NCI-H1417 treated with DMSO at 0.1 percent for 48 hours (cell line): ENCODE measurements at places on chromosomes 2 and 18.
A peak's percentile ranks its signal among the peaks of the same experiment; 100 is the strongest.

DNA sequence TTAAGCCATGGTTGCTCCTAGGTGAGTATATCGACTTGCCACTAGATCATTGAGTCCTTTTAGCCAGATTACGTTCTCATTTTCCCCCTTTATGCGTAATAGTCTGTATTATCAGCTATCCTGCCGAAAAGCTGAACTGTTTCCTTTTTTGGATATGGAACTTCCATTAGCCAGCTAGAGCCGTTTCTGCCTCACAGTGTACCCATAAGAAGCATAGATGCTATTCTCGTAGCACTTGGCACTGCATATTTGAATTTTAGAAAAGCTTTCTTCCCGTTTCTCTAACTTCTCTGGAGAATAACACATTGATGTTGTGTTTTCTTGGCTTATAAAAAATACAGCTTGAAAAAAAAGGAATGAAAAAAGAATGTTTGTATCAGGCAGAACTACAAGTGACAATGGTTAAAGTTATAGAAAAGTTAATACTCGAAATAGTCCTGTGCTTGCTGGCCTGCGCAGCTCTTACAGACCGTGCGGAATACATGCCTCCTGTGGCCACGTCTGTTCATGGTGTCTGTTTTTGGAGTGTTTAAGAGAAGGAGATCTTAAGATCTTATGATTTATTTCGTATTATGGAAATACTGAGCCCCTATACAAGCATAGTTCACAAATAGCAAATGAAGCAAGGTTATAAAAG is 710 bp downstream of the DUSP19 start:
- DNase-seq: peak; percentile 44

GRCh38 chr2:110948027-110948674 is 172.6 kb upstream of the BCL2L11 start:
- no peak for DNase-seq

DNA sequence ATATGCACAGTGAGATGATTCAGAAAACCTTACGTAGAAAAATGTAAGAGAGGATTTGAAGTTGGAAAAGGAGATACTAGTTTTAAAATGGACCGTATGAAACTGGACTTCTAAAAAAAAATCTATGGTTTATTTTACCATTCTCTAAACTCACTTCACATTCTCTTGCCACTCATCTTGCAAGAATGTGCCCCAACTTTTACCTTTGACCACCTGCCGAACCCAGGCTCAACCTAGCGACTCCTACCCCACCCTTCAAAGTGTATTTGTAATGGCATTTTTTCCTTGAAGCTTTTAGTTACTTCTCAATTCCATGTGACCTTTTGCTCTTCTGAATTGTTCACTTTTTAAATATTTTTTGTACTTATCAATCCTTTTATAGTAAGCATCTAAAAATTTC is 160.8 kb downstream of the PHLPP1 start:
- DNase-seq: no peak

DNA sequence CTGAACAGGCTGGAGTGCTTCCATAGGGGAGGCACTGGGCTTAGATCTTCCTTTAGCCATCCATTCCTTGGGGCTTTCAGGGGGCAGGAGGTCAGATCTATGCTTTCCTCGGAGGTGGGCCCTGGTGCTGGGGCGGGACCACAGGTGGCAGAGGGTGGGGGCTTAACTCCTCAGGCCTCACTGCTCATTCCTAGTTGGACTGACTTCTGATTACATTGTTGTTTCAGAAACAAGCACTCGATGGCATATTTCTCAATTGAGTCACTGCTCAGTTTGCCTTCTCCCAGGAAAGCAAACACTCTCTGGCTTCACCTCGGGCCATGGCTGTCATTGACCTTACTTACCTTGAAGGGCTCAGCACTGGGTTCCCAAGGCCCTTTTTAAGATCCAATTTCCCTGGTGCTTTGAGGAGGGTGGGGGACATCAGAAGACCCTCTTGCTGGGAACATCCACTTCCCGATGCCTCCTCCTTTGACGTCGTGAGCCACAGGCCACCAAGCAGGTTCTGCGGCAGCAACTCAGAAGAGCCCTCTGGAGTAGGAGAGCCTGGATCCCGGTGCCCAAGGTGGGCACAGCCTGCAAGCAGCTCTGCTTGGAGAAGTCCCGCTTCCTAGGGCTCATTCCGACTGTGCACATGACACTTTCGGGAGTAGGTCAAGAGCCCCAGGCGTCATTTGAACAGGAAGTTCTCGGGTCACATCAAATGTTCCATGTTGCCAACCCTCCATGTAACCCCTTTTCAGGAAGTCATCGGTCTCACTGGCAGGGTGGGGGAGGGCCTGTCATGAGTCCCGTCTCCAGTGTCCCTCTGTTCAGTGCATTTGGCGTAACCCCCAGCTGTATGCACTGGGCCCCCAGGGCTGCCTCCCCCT is 40.6 kb downstream of the SDC1 start:
- no peak for DNase-seq

DNA sequence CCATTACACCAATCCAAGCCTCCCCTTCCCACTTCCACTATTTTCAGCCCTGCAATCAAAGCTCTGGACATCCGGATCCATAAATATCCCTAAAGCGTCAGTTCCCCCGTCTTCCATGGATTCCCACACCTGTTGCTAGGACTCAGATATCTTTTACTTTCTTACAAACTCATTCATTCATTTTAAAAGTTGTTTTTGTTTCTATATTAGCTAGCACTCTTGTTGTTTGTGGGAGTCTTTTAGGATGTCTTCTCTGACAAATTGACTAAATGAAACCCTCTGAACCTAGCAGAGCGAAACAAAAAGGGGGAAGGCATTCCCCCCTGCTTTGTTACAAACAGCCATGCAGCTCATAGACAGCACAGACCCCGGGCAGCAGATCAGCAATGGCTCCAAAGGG is 9.0 kb upstream of the NBAS start:
- no peak for DNase-seq

DNA sequence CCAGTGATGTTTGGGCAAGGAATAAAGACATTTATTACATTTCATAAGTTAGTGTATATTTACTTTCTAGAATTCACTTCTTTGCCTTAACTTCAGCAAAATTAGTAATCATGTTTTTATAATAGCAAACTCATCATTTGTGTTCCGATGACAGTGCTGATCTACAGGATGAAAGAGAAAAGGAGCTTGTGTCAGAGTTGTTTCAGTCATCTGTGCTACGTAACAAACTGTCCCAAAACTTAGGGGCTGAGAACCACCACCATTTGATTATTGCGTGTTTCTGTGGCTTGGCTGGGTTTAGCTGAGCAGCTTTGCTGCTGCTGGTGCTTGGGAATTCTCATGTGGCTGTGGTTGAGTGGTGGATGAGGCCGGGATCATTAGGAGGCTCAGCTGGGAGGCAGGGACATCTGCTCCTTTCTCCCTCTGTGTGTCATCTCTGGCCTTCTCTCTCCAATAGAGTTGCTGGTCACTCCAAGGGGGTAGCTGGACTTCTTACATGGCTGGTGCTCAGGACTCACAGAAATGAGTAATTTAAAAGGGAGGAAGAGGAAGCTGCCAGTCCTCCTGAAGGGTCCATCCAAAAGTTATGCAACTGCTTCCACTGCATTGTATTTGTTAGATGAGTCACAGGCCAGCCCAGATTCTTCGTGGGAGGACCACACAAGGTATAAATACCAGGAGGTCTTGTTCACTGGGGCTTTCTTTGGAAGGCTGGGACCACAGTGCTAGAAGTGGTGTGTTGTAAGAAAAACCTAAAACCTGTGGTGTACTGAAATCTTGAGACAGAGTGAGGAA is 43.4 kb upstream of the HAAO start:
- no peak for DNase-seq

DNA sequence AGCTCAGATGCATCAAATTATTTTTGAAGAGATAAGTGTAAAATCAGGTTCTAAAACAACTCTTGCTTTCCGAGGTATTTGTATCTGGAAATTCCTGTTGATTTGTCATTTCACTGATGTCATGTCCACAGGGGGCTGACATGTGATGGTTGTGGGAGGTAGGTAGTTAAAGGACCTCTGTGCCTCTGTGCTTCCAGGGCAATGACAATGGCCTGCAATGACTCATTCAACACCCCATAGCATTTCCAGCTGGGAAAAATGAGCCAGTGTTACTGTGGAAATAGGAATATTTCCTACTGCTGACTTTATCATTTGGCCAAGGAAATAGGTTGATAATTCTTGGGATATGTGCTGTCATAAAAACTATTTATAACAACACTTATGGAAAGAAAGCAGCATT is 86.2 kb upstream of the CCDC195 start:
- DNase-seq: no peak

- DNase-seq: no peak
Observed at GRCh38 chr18:40235836-40236235, 1719.2 kb upstream of the PIK3C3 start.

GRCh38 chr2:2667690-2668089 is 336.6 kb upstream of the MYT1L start:
- no peak for DNase-seq

GRCh38 chr2:191740759-191741158 is 62.8 kb downstream of the NABP1 start:
- DNase-seq: no peak

- DNase-seq: no peak
Observed at GRCh38 chr18:33596178-33596854, 18.3 kb downstream of the ASXL3 start.

DNA sequence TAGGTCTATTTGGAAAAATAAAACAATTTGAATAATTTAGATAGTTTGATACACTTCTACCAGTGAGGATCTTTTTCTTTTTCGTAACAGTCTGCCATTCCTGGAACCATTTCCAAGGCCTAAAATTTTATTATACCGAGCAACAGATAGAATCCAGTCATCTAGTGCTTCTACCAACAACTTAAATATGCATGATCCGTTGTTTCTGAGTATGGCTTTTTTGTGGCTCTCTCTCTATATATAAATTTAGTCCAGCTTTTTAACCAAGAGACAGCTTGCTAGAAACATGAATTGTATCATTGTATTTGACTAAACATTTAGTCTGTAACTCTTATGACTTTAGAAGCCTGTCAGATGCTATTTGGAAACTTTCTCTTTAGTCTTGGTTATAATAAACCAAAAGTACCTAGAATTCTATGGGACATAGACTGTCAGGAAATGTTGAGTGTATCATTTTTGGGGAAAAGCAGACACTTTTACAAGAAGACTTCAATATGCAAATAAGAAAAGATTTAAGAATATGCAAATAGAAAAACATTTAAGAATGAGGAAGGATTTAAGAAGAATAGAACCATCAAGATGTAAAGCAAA is 161.4 kb downstream of the ZEB2 start:
- DNase-seq: no peak

GRCh38 chr18:28365411-28365831 is 188.5 kb upstream of the CDH2 start:
- no peak for DNase-seq

DNA sequence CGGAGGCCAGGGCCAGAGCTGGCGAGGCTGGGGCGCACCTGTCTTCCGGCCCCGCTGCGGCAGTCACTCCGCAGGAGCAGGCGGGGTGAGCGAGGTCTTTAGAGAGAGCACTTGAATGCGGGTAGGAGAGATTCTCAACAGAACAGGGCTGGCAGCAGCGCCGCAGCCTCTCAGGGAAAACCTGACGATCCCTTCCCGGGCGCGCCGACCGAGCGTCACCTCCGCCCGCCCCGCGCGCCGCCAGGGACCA is 526 bp downstream of the PRKRA start:
- no peak for DNase-seq

- no peak for DNase-seq
Observed at GRCh38 chr2:172938713-172939375, 136.8 kb upstream of the MAP3K20 start.

DNA sequence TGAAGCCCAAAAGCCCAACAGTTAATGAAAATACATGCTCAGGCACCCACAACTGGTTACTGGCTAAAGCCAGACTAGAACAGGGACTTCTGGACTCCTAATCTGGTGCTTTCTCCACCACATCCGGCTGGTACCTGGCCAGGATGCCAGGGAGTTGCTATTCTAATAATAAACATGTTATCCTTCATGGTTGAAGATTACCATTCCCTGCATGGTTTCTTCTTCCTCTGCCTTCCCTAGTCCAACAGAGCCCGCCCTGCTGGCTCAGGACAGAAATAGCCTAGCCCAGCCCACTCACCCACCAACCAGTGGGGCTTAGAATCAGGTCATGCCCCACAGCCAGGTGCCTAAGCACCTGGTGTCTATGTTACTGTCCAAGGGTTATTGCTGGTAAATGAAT is 184.2 kb downstream of the TMEM247 start:
- DNase-seq: no peak

GRCh38 chr18:63596964-63597363 is 9.8 kb downstream of the SERPINB13 start:
- DNase-seq: no peak

DNA sequence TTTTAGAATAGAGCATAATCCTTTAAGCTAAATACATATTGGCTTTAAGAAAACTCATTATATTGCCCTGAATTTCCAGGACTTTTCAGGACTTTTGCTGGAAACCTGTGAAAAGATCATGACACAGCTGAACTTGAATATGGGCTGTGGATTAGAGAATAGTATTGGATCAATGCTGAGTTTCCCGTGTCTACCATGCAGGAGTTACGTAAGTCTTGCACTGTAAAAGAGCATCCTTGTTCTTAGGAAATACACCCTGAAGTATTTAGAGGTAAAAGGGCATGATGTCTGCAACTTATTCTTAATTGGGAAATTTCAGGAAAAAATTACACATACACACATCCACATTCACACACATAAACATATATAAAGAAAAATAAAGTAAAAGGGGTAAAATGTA is 82.1 kb downstream of the ZFP36L2 start:
- DNase-seq: no peak

DNA sequence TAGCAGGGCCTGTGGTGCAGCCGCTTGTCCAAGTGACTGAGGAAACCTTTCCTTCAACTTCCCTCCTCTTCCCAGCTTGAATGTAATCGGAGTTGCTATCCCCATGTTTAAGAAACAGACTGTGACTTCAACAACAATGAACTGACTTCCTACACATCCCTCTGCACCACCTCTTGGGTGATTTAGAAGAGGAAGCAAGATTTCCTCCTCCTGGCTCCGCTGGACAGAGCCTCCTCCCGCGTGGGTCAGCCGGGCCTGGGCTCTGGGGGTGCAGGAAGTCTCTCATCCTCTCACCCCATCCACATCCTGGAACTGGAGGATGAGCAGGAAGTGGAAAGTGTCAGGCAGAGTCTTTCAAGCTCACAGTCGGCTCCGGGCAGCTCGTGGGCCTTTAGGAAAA is 84.3 kb downstream of the GATA6 start:
- no peak for DNase-seq
